ENCODE measurements at places on chromosomes 16 and 17.
A peak's percentile ranks its signal among the peaks of the same experiment; 100 is the strongest.

DNA sequence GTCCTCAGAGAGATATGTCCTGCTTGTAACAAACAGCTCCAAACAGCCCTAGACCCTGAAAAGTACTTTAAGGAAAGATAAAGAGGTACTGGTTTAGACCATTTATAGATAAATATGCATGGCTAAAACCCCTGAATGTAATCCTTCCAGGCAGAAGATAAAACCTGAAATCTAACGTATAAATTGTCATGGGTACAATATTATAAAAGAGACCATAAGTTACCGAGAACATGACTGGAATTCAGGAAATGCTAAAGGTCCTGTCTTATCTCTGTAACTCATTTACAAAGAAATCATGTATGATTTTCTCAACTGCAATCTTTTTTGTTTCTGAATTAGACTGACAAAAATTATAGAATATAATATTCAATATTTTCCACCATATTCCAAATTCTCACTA, 9.2 kb upstream of the KANSL1 start:
- DNase-seq = no peak

DNA sequence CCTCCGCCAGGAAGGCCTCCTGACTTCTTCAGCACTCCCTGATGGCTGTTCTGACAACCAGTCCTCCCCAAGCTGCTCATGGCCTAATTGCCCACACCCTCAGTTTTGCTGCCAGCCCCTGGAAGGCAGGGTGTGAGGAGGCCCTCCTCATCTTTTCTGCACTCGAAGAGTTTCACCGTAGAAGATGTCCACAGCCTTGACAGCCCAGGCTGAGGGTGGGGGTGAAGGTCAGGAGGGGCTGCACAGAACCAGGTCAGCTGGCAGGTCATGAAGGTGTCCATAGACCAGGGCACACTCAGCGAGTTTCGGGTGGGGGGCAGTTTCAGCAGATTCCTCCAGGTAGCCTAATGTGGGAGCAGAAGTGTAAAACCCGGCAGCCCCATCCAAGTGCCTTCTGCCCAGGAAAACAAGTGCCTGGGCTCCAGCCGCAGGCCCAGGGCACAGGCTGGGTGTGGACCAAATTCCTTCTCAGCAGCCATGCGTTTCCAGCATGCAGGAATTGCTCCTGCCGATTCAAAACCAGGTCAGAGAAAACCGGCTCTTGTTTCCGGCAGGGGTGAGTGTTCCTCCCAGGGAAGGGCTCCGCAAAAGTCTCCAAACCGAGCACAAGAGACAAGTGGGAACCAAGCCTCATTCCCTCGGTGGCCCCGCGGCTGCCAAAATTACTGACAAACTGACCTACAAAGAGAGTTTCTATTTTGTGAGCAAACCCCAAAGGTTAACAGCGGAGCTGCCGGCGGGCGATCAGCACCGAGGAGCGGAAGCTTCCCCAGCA, 228.8 kb downstream of the C16orf78 start:
- DNase-seq = no peak

- peak; percentile 20 for DNase-seq
Measured at GRCh38 chr16:69188236-69188549, 1.2 kb downstream of the SNTB2 start.

- no peak for DNase-seq
Measured at GRCh38 chr17:79281803-79282202, 207.2 kb downstream of the ENGASE start.

DNA sequence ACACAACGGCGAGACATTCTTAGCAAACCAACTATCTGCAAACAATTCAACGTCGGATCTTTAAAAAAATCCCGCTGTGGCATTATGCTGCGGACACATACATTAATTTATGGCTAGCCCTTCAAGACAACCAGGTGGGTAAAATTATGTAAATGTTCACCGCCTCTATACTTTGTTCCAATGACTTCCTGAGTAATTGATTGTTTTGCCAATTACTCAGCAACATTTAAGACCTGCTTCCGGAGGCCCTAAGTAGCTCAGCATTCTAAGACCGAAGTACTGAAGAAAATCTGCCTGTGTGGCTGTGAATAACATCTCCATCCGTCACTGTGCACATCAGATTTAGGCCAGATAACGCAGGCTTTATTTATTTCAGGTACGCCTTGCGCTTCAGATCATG, 23.3 kb downstream of the QPRT start:
- no peak for DNase-seq

GRCh38 chr16:25187491-25187795, 29.3 kb upstream of the AQP8 start:
- DNase-seq = no peak

DNA sequence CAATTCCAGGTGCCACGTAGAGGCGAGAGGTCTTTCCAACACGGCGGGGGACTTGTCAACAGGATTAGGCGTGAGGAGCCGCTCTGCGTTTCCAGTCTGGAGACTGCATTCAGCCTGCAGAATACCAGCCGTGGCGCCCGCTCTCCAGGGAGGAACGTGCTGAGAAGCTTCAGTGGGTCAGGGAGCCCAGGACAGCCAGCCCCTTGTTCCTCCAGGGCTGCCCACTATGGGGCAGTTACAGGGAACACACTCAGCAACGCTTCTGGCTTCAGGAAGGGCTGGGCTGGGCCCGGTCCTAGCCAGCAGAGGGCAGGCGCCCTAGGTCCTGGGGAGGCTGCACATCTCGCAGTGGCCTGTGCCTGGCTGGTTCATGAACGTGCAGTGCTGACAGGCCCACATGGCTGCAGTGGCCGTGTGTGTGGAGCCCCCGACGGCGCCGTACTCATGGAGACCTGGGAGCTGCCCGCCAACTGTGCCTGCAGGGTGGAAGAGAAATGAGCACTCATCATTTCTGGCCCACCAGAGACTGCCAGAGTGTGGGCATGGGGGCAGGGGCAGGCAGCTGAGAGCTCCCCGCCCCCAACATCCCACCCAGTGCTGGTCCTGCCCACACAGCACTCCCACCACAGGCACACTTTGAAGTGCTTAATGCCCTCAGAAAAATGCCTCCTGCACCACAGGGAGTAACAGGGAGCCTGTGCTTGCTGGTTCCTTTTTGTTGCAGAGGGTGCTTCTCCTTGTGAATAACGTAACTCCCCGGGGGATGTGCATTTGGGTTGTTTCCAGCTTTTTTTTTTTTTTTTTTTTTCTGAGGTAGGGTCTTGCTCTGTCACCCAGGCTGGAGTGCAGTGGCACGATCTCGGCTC, 7.0 kb upstream of the FAAP100 start:
- peak; percentile 7 for DNase-seq

GRCh38 chr16:1026784-1027500, 45.4 kb downstream of the SOX8 start:
- no peak for DNase-seq

DNA sequence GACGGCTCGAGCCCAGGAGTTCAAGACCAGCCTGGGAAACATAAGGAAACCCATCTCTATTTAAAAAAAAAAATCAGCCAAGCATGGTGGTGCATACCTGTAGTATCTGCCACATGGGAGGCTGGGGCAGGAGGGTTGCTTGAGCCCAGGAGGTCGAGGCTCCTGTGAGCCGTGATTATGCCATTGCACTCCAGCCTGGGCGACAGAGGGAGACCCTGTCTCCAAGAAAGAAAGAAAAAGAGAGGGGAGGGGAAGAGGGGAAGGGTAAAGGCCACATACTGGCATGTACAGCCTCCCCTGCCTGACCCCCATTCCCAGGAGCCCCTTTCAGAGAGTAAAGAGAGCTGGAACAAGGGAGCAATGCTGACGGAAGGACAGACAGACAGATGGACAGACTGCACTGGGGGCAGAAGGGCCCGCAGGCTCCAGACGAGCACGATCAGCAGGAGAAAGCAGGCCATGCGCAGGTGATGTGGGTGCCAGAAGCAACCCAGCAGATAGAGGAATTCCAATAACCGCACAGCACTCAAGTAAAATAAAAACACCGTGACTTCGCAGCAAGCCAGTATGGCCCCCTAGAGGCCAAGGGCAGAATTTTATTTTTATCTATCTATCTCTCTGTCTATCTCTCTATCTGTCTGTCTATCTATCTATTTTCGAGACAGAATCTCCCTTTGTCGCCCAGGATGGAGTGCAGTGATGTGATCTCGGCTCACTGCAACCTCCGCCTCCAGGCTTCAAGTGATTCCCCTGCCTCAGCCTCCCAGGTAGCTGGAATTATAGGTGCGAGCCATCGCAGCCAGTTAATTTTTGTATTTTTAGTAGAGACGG, 27.1 kb upstream of the SNN start:
- peak; percentile 73 for DNase-seq

DNA sequence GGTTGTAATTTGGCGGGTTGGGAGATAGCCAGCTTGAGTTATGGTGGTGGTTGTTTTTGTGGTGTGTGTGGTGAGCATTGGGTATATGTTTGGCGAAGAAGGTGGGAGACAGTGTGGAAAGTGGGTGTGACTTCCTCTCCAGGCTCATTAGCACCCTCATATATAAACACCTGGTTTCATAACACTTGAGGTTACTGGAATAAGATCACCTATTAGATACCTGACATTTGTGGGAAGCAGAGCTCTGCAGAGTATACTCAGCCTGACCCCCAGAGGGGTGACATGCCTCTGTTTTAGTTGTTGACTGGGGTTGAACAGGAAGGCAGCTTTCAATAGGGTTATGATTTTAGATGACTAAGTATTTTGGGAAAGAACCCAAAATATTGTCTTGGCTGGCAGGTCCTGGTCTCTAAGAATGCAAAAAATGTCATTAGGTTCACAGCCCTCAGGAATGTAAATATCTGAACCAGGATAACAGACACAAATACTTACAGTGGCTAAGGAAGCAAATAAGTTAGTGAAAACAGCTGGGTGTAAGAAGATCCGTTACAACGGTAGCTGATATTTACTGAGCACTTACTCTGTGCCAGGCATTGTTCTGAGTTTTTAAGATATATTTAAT, 18.3 kb upstream of the EFCAB13 start:
- DNase-seq = no peak

DNA sequence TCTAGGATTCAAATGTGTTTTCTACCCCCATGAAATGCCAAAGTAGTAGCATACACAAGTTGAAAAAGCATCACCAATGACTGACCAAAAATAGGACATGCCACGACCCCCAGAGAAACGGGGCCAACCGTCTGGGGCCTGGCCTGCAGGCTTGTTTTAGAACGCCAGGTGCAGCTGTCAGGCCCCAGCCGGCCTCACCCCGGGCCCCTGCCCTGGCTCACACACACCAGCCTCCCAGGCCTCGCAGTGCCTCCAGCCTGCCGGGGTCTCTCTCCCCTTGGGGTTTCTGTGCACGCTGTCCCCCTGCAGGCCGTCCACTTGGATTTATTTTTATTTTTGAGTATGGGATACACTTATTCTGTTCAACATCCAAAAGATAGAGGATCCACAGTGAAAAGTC, 7.9 kb downstream of the KATNB1 start:
- no peak for DNase-seq

- no peak for DNase-seq
Measured at GRCh38 chr16:67963662-67964321, 4.6 kb downstream of the SLC12A4 start.

DNA sequence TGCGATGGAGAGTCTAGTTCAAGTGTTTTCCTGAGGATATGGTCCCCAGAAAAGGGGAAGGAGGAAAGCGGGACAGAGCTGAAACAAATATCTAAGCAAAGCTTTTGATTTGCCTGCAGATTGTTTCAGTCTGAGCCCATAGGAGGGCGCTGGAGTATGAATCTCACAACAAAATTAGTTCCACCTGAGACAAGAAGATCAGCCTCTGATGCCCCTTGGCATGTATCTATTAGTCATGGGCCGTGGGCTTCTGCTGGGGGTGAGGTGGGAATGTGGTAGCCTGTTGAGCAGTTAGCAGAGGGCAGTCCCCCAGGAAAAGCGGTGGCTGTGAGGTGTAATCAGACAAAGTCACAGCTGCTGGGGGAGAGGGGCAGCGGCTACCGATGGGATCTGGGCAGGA, 446.9 kb downstream of the CA10 start:
- DNase-seq = no peak

- no peak for DNase-seq
Measured at GRCh38 chr17:7987112-7987893, 15.1 kb upstream of the GUCY2D start.

- no peak for DNase-seq
Measured at GRCh38 chr16:14353340-14353739, 276.7 kb downstream of the PARN start.

DNA sequence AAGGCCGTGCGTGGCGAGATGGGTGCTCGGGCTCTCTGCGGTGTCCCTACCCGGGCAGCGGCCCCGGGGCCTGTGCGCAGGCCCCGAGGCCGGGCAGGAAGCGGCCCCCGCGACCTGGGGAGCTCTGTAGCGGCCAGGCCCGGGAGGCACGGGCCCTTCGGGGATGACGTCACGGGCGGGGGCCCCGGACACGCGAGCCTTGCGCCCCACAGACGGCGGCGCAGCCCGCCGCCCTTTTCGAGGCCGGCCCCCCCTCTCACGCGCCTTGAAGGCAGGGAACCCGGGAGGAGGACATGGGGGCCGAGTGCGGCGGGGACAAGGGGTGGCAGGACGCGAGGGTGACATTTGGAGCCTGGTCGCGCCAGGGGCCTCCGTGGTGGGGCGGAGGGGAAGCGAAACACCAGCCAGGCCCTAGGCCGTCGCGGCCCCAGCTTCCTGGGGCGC, 1.1 kb downstream of the RAI1 start:
- peak; percentile 70 for DNase-seq

- DNase-seq = no peak
Measured at GRCh38 chr17:58688521-58688920, 3.3 kb downstream of the TEX14 start.

DNA sequence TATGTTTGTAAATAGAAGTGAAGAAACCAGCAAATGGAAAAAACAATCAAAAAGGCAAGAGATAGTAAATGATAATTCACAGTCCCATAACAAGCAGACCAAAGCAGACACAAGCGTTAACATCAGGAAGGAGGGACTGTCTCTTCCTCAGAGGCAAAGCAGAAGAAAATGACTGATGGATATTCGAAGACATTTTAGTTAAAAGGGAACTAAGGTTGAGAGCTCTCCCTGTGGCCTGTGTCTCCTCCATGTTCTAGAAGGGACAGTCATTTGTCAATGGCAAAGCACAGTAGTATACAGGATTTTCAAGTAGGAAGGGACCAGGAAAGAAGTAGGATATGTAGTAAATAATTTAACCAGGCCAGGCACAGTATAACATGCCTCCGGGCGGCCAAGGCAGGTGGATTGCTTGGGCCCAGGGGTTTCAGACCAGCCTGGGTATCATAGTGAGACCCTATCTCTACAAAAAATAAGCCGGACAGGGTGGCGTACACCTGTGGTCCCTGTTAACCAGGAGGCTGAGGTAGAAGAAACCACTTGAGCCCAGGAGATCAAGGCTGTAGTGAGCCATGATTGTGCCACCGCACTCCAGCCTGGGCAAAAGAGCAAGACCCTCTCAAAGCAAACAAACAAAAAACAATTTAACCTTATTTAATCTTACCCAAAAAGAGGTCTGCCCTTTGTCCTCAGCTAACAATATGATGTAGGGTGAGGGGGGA, 3.7 kb downstream of the ZDHHC7 start:
- no peak for DNase-seq

DNA sequence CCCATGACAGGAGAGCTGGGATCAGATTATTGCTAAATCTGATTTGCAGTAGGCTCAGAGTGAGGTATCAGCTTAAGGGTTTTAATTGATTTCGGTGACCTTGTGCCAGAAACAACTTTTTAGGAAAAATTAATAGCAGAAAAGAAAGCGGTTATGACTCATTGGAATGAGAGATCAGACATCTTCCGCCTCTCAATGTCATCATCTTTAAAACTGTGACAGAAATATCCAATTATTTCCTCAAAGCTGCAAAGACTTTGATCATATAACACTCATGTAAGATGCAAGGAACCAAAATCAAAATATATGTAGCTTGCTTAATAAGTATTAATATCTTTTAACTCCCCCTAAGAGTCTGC, 190.1 kb upstream of the FOXF1 start:
- DNase-seq = no peak

- DNase-seq = no peak
Measured at GRCh38 chr16:58462499-58462996, 37.4 kb upstream of the NDRG4 start.

- no peak for DNase-seq
Measured at GRCh38 chr16:17343028-17343427, 127.7 kb downstream of the XYLT1 start.
